GM23338 (cell line): ENCODE measurements at places on chromosomes 7 and 10. TPM values are rescaled to one million over a fixed set of nuclear protein-coding genes. Genes with fewer than 3 reads are reported as not detected.
A peak's percentile ranks its signal among the peaks of the same experiment; 100 is the strongest.

Gene OGDH
- polyA plus RNA-seq, result 13.5 and 16.5 TPM in 2 replicates

Gene CLCN1
- 0.43 and 0.48 TPM in 2 replicates for polyA plus RNA-seq

Gene INHBA
- 1.0 and 1.3 TPM in 2 replicates for polyA plus RNA-seq

Gene GATA3
- 0.23 and 0.33 TPM in 2 replicates for polyA plus RNA-seq

Gene OR2A1
- 1.2 and 1.6 TPM in 2 replicates for polyA plus RNA-seq

Gene LBX1
- polyA plus RNA-seq, result not detected in 2 replicates

Gene TAS2R3
- polyA plus RNA-seq, result not detected in 2 replicates

Gene TMEM273
- not detected in 2 replicates for polyA plus RNA-seq

- peak; percentile 68 for DNase-seq
These were observed 33.9 kb downstream of the CACUL1 start for GRCh38 chr10:118720685-118721538.

GRCh38 chr10:25157650-25158049 lies 17.2 kb upstream of the GPR158 start:
- DNase-seq, result no peak

DNA sequence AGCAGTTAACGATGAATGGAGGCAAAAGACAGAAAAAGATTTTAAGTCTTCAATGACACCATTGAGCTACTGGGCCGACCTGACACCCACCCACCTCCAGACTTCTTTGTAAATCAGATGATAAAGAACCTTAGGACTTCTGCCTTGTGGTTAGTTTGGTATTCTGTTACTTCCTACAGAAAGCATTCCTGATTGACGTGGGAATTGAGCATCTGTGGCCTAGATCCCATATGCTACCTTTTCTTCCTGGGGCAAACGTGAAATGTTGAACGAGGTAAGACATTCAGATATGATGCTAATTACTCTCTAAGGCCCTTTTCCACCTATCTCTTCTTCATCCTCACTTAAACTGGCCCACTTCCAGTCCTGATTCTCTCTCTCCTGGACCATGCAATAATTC lies 10.2 kb downstream of the PRLHR start:
- DNase-seq, result no peak

GRCh38 chr7:38317515-38317914 lies 44.1 kb upstream of the TARP start:
- DNase-seq, result no peak

- no peak for DNase-seq
These were observed 18.1 kb upstream of the ABCB5 start for GRCh38 chr7:20597339-20597738.

DNA sequence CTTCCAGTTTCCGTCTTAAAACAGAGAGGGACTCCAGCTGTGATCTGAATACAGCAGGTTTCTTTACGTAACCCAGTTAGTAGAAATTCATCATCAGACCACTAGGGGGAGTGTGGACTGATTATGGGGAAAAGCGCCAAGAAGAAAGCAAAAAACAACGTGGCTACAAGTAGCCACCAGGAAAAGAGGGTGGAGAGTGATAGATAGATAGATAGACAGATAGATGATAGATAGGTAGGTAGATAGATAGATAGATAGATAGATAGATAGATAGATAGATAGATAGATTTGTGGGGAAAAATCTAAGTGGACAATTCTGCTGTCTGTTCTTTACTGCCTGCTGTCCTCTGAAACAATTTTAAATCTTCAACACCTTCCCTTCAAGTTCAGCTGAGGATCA lies 12.7 kb upstream of the AKR1B10 start:
- peak; percentile 93 for DNase-seq

DNA sequence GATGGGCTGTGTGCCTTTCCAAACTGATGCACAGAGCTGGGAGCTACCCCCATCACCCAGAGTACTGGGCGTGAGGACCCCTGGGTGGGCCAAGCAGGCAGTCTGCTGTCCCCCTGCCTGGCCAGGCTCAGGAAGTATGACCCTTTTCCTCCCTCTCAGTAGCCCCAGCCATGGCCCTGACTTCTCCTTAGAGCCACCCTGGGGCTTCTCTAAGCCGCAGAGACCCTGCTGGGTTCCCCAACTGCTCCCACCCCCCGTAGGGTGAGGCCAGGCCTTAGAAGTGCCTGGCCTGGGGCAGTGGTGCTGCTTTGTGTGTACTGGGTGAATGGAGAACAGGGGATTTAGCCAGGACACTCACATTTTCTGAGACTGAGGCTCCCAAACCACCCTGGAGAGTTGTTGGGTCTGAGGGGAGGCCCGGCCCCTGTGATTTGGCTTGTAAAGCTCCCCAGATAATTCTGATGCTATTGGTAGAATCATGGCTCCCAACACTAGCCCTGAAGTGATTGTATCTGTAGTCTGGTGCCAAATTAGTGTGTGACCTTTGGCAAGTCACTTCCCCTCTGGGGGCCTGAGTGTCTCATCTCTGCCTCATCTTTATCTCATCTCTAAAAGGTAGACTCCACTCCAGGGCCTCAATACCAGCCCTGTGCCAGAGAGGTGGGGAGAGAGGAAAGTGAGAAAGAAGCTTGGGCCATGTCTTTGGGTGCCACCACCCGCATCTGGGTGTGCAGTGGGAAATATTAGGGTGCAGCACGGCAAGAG lies 99.7 kb upstream of the PPIF start:
- no peak for DNase-seq

- no peak for DNase-seq
These were observed 119.9 kb upstream of the THSD7A start for GRCh38 chr7:11951909-11952308.

DNA sequence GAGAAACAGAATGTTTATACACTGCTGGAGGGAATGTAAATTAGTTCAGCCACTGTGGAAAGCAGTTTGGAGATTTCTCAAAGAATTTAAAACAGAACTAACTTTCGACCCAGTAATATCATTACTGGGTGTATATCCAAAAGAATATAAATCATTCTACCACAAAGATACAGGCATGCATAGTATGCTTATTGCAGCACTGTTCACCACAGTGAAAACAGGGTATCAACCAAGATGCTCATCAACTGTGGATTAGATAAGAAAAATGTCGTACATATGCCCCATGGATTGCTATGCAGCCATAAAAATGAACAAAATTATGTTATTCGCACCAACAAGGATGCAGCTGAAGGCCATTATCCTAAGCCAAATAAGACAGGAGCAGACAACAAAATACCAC lies 343.1 kb upstream of the KCND2 start:
- DNase-seq, result no peak

GRCh38 chr10:9926003-9926402 lies 1091.7 kb upstream of the CELF2 start:
- DNase-seq, result no peak

DNA sequence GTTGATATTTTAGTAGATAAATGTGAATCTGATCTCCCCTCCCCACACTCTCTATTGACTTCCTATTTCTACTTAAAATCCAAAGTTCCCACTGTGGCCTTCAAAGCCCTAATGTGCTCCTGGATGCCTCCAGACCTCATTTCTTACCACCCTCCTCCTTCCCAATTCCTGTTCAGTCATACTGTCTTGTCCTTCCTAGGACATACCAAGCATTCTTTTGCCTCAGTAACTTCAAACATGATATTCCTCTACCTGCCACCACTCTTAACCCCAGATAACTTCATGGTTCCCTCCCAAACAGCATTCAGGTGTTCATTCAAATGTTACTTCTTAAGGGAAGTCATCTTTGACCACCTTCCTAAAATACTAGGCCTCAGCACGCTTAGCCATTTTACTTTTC lies 34.2 kb upstream of the FAM221A start:
- DNase-seq, result peak; percentile 45

GRCh38 chr10:50522908-50523307 lies 100.8 kb downstream of the SGMS1 start:
- DNase-seq, result peak; percentile 25

- DNase-seq, result peak; percentile 13
These were observed 19.4 kb upstream of the PDCD4 start for GRCh38 chr10:110852255-110852896.

GRCh38 chr10:95881316-95881715 lies 26.5 kb upstream of the CC2D2B start:
- no peak for DNase-seq

GRCh38 chr7:43650457-43651052 lies 67.6 kb downstream of the STK17A start:
- no peak for DNase-seq

DNA sequence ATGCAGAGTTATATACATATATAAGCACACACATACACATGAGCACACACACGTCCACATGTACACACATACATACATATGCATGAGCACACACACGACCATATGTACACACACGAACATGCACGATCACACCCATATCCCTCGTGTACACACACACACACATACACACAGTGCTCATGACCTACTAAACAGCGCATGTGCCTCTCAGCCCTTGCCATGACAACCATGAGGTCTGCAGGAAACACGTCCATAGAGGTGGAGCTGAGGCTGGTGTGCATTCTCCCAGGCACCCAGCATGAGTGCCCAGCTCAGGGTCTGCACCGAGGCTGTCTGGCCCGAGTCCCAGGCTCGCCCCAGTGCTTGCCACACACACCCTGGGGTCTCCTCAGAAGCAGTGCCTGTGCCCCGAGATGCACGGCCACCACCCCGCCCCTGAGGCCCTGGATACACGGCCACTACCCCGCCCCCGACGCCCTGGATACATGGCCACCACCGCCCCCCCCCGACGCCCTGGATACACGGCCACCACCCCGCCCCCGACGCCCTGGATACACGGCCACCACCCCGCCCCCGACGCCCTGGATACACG lies 529.6 kb downstream of the DNAJB6 start:
- DNase-seq, result no peak

DNA sequence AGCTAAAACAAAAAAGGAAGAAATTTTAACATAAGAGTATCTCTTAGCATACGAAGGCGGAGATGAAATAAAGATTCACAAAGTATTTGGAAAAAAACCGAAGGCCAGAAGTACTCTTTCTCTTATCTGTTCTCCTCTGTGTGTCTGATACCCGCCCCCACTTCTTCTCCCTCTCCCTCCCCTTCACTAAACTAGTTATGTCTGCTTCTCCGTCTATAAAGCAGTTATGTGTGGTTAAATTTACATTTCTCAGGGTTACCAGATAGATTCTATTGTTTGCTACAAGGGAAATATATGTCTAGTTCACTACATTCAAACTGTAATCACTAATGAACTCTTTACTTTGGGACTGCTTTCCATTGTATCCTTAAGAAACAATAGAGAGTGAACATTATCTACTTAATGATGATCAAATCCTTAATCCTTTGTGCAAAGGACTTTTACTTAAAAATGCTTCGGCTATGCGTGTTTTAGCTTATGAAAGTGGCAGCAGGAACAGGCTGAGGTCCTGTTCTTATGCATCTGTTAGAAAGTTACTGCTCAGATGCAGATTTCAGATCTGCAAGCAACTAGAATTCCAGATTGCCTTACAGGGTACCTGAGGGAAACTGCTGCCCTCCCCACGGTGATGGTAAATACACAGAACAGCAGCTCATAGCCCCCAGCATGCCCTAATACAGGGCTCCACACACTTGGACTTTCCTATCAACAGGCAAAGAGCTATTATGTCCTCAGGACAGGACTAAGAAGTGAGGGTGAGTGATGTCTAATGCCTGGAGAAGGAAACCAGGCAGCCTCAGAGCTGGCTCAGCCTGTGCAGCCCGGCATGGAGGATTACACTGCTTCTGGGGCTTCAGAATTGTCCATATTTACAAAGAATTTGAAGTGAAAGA lies 273.3 kb downstream of the FZD1 start:
- DNase-seq, result peak; percentile 7

- no peak for DNase-seq
These were observed 225.6 kb upstream of the IGFBP3 start for GRCh38 chr7:46146454-46147255.

- DNase-seq, result peak; percentile 89
These were observed 1.8 kb downstream of the SNCG start for GRCh38 chr10:86960003-86960862.

DNA sequence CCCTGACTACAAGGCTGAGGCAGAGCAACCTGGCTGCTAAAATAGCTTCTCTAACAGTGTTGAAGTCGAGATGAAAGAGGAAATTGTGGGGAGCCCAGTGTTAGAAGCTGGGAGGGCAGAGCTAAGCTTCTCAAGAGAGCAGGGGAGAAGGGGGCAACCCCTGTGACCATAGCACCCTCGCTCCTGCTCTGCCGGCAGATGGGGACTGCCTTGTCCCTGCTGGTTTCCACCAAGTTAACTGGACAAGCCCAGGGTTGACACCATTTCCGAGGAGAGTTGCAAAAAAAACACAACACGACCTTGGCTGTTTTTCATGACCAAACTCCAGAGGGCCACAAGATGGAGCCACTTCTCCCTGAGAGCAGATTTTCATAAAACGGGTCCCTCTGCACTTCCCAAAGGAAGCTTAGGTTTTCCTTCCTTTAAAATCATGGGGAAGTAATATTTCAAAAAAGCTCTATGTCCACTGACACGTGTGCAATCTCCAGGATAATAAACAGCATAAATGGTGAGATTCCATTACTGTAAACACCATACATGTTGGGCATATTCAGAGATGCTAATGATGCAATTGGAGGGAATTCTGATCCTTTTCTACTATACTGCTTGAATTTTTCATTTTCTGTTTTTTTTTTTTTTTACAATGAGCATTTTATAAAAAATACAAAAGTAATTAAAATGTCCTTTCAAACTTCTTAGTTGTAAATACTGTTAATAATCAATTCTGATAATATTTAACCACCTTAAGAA lies 140.4 kb downstream of the PIP4K2A start:
- DNase-seq, result peak; percentile 70
